AG08396 (cell line): ENCODE measurements at places on chromosomes 5 and 9.

DNA sequence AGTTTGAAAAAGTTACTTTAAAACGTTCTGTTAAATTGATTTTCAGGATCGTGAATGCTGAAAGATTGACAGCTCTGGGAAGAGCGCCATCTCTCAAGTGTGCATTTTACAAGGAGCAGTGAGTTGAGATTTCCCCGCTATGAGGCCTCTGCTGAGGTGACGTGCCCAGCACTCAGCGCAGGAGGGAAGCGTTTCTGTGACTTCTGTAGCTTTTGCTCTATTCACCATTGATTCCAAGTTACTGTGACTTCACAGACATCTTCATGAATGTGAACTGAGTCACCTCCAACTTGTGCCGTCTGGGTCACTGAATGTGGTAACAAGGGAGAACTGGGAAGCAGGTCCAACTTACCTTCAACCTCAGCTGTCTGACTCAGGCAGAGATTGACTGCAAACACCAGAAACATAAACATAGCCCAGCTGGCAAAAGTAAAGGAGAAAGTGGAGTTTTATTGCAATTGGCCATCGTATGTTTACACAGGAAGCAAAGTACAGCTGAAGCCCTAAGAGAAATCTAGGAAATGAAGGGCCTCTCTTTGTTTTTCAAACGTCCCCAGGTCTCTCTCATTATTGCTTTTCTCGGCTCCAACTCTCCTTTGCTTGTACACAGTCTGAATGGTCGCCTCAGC, 428.8 kb upstream of the CLINT1 start:
- DNase-seq = peak; percentile 8

DNA sequence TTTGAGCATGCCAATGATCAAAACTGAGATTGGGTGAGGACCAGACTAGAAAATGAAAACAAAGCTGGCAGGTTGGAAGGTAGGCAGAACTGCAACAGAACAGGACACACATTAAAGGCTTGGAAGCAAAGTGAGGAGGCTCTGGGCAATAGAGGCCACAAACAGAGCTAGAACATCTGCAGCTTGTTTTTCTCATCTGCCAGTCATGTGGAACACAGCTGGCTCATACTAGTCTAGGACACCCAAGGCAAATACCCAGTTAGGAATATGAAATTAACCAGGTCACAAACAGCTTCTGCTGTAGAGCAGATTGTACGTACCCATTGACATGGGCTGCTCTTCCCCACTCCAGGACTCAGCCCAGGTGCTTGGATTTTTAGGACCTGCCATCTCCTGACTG, 61.7 kb downstream of the SPEF2 start:
- DNase-seq = no peak

GRCh38 chr9:77291714-77292113, 114.4 kb downstream of the VPS13A start:
- peak; percentile 46 for DNase-seq

DNA sequence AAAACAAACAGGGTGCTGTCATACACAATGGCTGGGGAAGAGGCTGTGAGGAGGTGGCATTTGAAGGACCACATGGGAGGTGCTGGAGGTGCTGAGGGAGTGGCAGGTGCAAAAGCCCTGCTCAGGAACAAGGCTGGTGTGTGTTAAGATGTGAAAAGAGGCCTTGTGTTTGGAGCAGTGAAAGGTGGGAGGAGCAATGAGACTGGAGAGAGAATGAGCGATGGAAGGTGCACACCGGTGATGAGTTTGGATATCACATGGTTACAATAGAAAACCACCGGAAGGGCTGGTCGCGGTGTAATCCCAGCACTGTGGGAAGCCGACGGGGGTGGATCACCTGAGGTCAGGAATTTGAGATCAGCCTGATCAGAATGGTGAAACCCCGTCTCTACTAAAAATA, 9.2 kb upstream of the FIBCD1 start:
- DNase-seq = no peak

DNA sequence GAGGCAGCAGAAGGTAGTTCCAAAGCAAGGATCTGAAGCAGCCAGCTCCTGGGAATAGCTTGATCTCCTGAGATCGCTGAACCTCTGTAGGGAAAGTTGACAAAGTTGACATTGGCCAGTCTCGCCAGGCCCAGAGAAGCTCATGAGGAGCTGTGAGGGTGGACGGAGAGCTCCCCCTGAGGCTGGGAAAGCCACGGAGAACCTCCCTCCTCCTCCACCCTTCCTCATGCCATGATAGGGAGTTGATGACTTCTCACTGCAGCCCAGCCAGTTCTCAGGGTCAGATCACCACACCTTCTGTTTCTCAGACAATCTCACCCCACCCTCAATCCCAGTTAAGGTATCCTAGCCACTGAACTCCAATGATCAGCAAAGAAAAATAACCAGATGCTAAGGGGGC, 30.4 kb upstream of the KCNV2 start:
- no peak for DNase-seq

DNA sequence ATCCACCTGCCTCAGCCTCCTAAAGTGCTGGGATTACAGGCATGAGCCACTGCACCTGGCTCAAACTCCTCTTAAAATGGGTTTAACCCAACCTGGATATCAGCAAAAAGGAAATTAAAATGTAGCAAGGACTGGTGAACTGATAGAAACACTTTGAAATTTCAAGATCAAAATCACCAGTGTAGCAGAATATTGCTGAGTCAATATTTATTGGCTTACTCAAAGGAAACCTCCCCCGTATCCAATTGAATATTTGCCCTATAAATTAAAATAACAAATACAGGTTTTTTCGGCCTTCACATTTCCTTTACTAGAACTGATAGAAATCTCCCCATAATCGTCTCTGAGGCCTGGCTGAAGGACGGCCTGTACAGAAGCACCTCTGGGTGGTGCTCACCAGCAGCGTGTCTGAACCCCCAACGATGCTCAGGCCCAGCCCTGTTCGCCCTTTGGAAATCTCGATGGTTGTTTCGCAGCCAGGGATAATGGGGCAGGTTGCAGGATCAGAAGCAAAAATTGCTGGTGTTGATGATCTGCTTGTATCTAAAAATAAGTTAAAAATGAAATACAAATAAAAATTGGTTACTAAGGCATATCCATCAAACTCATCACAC, 156.6 kb downstream of the MPDZ start:
- DNase-seq = no peak

GRCh38 chr5:55236800-55237199, 3.4 kb upstream of the CCNO start:
- DNase-seq = no peak

DNA sequence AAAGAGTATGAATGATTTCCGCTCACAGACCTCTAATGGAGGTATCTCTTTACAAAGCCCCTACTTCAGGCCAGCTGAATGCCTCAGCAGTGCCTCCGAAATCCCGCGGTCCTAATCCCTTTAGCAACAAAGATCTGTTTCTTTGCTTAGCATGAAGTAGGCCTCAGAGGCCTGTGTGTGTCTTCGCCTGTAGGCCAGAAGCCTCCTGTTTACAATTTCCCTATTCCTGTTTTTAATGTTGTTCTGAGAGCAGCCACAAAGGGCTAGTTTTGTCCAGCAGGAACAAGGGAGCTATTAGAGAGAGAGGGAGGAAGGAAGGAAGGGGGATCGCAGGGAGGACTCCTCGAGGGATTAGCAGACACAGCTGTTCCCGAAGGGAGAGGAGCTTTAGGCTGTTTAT, 166.4 kb upstream of the SPRY4 start:
- DNase-seq = no peak

- no peak for DNase-seq
Observed at GRCh38 chr5:139251281-139251687, 42.3 kb upstream of the MATR3 start.

DNA sequence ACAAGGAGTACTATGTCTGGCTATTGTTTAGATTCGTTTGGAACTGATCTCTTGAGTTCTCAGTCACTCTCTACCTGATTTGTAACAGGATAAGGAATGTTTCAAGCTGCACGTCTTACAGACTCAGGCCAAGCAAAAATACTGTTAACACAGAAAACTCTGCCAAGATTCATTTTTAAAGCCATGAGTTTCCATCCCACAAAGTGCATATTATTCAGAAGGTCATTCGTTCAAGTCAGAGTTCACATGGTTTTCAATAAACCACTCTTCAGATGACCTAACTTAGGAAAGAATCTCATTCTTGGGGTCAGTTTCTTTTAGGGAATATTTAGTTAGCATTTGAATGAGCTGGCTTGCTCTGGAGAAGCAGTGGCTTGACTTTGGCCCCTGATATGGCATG, 49.3 kb downstream of the F2R start:
- peak; percentile 70 for DNase-seq

- DNase-seq = no peak
Observed at GRCh38 chr5:172499287-172499686, 45.0 kb upstream of the SH3PXD2B start.

DNA sequence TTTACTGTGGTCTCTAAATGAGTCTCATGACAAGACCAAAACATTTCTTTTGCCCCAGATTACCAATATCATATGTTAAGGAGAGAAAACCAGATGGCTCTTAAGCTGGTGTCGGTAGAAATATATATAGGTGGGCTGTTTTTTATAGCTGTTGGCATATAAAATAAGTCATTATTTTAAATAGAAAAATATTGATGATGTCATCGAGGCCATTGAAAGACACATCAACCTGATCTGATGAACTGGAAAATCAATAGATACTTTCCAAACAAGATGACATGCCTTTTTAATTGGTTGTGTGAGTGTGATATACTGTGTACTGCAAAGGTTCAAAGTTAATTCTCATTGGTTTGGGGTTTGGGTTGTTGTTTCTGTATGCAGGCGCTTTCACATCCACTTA, 617.3 kb downstream of the CCDC171 start:
- no peak for DNase-seq

DNA sequence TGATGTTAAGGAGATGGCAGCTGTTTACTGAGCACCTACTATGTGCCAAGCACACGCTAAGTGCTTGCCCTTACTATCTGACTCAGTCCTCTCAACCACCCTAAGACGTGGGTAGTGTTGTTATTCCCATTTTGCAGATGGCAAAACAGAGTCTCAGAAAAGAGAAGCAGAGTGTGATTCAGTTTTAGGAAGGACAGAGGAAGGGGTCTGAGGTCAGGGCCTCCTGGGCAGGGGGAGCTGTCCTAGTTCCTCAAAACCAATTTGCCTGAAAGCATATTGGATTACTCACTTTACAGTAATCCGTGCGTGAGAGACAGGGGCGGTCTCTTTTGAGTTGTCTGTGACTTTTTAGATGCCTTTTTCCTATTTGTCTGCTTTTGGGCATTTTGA, 23.2 kb downstream of the DNM1 start:
- DNase-seq = no peak

- DNase-seq = no peak
Observed at GRCh38 chr5:109805472-109805871, 115.7 kb downstream of the MAN2A1 start.

GRCh38 chr5:67432606-67433005, 236.0 kb upstream of the CD180 start:
- DNase-seq = no peak

- no peak for DNase-seq
Observed at GRCh38 chr9:127078988-127079387, 43.4 kb downstream of the ANGPTL2 start.
